K562 (cell line): ENCODE measurements at places on chromosomes 6 and 20. TPM values are rescaled to one million over a fixed set of nuclear protein-coding genes. Genes with fewer than 3 reads are reported as not detected.

GRCh38 chr6:87700397-87701343 lies 1.4 kb downstream of the AKIRIN2 start:
- peak; percentile 72 for DNase-seq

POU5F1 gene
- 2.0 and 2.3 TPM in 2 replicates for total RNA-seq

DNA sequence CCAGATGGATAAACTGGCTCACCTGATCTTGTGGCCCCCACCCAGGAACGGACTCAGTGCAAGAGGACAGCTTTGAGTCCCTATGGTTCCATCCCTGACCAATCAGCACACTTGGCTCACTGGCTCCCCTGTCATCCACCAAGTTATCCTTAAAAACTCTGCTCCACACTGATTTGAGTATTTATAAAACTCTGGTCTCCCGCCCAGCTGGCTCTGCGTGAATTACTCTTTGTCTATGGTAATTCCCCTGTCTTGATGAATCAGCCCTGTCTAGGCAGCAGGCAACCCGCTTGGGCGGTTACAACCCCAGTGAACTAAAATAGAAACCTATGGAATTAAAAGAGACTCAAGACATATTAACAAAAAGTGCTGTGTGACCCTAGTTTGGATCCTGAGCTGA lies 38.1 kb upstream of the CD83 start:
- no peak for DNase-seq

TOP1 gene
- 86.0 and 95.6 TPM in 2 replicates for total RNA-seq
